ENCODE measurements at places on chromosomes 5 and 9. TPM values are rescaled to one million over a fixed set of nuclear protein-coding genes. Genes with fewer than 3 reads are reported as not detected.

DNA sequence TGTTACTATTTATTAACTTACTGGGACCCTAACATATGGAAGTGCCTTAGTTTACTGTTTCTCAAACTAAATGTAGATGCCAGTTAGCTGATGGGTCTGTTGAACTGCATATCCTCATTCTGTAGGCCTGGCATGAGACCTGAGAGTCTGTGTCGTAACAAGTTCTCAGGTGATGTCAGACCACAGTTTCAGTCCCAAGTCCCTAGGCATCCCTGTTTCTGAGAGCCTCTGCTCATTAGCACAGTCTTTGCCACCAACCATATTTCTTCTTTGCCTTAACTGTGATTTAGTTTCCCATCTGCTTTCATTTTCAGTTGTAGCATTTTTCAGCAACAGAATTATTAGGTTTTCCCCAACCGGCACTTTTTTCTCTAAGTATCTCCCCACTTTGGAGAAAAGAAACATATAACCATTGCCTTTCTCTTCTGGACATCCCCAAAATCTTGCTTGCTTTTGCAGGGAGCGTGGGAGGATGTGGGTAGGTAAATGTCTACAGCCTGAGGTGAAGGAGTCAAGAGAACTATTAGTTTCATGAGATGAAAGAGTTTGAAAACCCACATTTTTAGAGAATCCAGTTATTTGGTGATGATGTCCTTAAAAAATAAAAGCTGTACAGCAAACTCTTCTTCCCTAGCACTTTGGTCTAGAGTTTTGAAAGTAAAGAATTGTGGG, 74.6 kb downstream of the NUDT12 start:
- no peaks in the 10 kb centered on the region for H3K36me3 ChIP-seq
- H3K27ac ChIP-seq = no peak overlapping the region
- no peaks in the 10 kb centered on the region for H3K4me1 ChIP-seq
- H3K27me3 ChIP-seq = no peaks in the 10 kb centered on the region
- no peak for DNase-seq

- no peak overlapping the region for H3K4me3 ChIP-seq
- H3K27ac ChIP-seq = peak overlapping the region; percentile 48
These were observed 32.7 kb downstream of the LNPEP start for GRCh38 chr5:96968614-96969013.

GRCh38 chr5:60492958-60493357, 207.0 kb downstream of the DEPDC1B start:
- no peak for DNase-seq
- no peak overlapping the region for H3K4me3 ChIP-seq
- no peak overlapping the region for H3K27ac ChIP-seq
- no peaks in the 10 kb centered on the region for H3K4me1 ChIP-seq

- H3K27ac ChIP-seq = no peak overlapping the region
- peaks cover 2% of the 10 kb centered on the region for H3K4me1 ChIP-seq
- no peaks in the 10 kb centered on the region for H3K36me3 ChIP-seq
- H3K27me3 ChIP-seq = no peaks in the 10 kb centered on the region
These were observed 7.0 kb downstream of the TMEM252 start for GRCh38 chr9:68533678-68534077.

Gene STPG3
- not detected for polyA plus RNA-seq

Measured in ovary (tissue), 10 donors.